ENCODE measurements at places on chromosomes 2 and 18.

DNA sequence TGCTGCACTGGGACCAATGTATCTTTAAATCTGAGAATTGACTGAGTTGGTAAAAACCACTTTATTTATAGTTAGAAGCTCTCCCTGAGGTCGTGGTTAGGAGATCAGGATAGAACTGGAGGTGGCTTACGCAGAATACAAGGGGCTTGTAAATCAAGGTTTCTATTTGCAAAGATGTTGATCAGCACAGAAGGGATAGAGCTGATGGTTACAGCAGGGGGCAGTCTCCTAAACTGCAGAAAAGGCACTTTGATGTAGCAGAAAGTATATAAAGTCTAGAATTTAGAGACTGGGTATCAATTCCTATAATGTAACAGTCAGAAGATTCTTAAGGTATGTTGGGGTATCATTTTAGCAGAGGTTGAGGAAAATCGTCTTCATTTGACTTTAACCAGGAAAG lies 25.2 kb upstream of the ACVR1 start:
- no peak for DNase-seq

GRCh38 chr2:84927275-84927627 lies 21.8 kb downstream of the TMSB10 start:
- no peak for DNase-seq

GRCh38 chr2:80461505-80462197 lies 157.1 kb upstream of the LRRTM1 start:
- DNase-seq, result no peak

- DNase-seq, result no peak
These were observed 690.4 kb upstream of the NRXN1 start for GRCh38 chr2:51722311-51722710.

- DNase-seq, result no peak
These were observed 54.7 kb upstream of the TGFA start for GRCh38 chr2:70608373-70608772.

- DNase-seq, result no peak
These were observed 202.5 kb upstream of the SESTD1 start for GRCh38 chr2:179467111-179467510.

GRCh38 chr18:43009674-43010073 lies 105.8 kb downstream of the RIT2 start:
- DNase-seq, result no peak

- peak; percentile 18 for DNase-seq
These were observed 2.3 kb upstream of the NR4A2 start for GRCh38 chr2:156334496-156335478.

DNA sequence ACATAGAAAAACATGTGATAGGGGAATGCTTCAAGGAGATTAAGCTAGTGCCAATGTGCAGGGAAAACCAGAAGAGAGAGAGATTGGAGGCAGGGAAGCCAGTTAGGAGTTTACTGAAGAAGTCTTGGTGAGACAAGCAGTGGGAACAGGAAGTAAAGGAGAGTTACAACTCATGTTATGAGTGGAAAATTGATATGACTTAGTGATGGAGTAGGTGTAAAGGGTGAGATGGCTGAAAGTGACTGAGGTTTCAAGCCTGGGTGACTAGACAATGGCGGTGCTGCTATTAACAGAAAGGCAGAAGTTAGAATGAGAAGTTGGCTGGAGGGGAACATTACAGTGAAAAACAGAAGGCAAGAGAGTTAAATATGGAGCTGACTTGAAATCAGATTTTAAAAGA lies 16.5 kb downstream of the DOK1 start:
- no peak for DNase-seq
